ENCODE measurements at places on chromosomes 2 and 18.

DNA sequence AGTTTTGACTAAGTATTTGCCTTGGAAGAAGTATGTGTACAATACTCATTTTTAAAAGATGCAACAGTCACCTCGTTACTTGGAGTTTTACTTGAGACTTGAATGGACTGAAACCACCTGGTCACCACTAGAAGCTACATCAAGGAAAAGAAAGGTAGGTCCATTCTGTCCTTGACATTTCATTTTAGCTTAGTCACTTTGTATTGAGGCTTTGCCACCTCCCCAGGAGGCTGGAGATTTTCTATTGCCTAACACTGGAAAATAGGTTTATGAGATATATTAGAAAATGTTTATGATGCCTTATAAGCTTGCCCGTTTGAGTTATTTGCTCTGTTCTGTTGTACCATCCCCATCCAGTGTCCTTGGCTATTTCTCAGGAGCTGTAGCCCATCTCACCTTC, 107.9 kb upstream of the ETAA1 start:
- no peak for DNase-seq

- no peak for DNase-seq
Measured at GRCh38 chr2:41042343-41042742, 590.5 kb upstream of the SLC8A1 start.

- DNase-seq: no peak
Measured at GRCh38 chr2:186641132-186641806, 51.4 kb downstream of the ITGAV start.

- DNase-seq: no peak
Measured at GRCh38 chr2:26670931-26671460, 21.5 kb upstream of the KCNK3 start.

DNA sequence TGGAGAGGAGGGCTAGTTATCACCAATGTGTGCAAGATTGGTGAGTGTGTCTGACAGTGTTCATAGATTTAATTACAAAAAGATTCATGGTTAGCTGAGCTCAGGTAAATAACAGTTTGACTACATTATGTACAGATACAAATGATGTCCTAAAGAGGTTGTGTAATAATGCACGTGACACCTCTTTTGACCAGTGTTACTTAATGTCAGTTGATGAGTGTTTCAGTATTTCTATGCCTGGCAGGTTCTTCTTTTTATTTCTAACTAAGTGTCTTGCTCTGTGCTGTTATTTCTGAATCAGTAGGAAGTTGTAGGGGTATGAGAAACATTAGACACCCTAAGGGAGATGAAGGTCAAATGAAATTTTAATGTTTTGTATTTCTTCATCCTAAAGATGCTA, 7.9 kb upstream of the INHBB start:
- DNase-seq: no peak

Measured in kidney glomerular epithelial cell (primary cell).